KG1 (cell line): ENCODE measurements at places on chromosomes 3 and 15.

- DNase-seq: no peak
Observed at GRCh38 chr3:33060609-33061337, 36.2 kb downstream of the GLB1 start.

GRCh38 chr15:94584833-94585244 is 353.5 kb downstream of the MCTP2 start:
- peak; percentile 45 for DNase-seq

DNA sequence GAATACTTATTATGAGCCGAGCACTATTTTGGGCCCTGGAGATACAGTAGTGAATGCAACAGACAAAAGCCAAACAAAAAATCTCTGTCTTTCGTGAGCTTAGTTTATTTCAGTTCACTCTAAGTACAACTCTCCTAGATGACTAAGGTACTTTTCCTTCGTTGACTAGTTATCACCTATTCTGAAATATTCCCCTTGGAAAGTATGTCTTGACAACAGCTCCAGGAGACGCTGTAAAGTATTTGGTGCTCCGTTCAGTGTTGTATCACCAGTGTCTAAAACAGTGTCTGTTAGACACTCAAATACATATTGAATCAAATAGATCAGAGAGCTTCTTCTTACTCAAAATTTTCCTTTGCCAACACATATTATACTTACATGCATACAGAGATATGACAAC is 119.6 kb downstream of the TFDP2 start:
- no peak for DNase-seq

- no peak for DNase-seq
Observed at GRCh38 chr15:64476550-64476949, 16.2 kb downstream of the ZNF609 start.
